ENCODE measurements at places on chromosomes 2 and 18. TPM values are rescaled to one million over a fixed set of nuclear protein-coding genes. Genes with fewer than 3 reads are reported as not detected.

DNA sequence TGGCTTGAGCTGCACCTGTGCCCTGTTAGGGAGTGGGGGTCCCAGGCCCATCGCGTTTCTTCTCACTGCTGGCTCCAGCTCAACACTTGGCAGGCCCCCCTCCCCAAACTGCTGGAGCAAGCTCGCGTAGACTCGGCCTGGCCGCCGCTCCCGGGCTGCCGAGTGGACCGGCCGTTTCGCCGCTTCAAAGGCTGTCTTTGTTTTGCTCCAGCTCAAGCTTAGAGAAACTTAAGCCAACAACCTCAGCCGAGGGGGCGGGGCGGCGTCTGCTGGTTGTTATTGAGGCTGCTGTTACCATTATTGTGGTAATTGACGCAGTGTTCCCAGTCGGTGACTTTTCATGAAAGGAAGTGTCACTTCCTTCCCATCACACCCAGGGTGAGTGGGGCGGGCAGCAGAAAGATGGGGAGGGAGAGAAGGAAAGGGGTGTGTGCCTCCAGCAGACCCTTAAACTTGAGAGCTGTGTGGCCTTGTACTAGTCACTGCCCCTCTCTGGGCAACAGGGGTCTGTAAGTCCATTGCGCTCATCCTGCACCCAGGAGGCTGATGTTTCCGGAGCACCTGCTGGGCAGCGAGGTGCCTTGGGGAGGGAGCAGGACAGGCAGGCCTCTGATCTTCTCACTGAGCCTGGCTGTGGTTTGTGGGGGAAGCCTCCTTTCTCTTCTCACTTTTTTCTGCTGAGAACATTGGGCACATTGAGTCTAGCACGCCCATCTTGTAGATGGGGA lies 2.1 kb downstream of the ARID5A start:
- DNase-seq: peak; percentile 95

DNA sequence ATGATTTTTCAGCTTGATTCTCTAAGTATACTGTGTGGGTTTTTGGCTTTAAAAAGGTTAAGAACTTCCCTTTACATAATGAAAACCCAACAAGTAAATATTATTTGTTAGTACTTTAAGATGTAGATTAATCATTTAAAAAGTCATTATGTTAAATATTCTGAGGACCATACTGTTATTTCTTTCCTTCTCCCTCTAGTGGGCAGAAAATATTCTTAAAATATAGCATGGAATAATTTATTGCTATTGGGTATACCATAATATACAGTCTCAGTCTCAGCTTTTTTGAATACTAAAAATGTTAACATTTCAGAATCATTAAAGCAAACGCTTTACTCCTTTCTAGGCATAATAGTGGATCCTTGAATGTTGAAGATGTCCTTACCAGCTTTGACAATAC lies 28.1 kb downstream of the CAMKMT start:
- DNase-seq: no peak

SFXN5 gene
- 5.8 TPM for total RNA-seq

GRCh38 chr2:38057651-38058410 lies 18.1 kb downstream of the CYP1B1 start:
- DNase-seq: no peak

GPR55 gene
- total RNA-seq: not detected

DNA sequence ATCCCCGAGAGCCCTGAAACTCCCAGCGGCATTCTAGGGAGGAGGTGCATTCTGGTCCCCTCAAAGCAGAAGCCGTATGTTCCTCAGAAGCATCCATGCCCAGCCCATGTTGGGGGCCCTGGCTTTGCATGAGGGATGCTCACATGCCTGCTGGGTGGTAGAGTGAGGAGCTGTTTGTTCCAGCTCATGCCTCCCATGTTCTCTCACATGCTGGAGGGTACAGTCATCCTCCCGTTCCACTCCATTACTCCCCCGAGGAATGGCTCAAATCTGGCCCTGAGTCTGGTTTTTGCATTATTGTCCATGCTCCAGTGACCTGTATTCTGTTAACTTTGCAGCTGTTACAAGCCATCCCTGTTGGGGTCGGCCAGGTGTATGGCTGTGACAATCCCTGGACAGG lies 24.1 kb downstream of the SLC14A2 start:
- no peak for DNase-seq

DUSP19 gene
- total RNA-seq: 5.5 TPM

DNA sequence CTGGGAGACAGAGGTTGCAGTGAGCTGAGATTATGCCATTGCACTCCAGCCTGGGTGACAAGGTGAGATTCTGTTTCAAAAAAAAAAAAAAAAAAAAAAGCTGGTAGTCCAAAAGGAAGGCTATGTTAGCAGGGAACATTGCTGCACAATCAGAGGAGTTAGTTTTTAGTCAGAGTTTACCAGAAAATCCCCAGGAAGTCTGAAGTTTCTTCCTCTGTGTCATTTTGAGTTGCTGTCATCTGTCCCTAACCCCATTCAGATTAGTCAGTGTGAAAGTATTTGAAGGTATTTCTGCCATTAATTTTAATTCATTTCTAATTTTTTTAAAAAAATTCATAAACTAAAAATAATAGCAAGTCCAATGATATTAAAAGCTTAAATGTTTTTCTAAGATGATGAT lies 33.5 kb upstream of the CERS6 start:
- no peak for DNase-seq

GRCh38 chr2:6073191-6074088 lies 381.3 kb downstream of the SOX11 start:
- DNase-seq: no peak

DNA sequence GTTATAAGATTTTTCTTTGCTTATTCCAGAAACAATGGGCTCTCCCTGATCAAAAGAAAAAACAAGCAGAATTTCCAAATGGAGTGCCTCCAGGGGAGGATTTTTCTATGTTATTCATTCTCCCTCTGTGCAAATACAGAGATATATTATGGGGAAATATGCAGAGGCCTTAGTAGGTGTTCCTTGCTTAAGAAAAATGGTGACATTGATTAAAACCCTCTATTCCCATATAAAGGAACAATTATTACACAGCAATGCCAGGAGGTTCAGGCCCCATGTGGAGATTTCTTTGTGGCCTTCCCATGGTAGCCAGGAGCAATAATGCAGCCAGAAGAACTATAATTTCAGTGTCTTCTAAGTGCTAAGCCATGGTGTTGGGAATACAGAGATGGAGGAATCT lies 255.9 kb upstream of the CXCR4 start:
- DNase-seq: no peak

CRYGC gene
- total RNA-seq: not detected

- DNase-seq: no peak
Measured at GRCh38 chr2:43318791-43319190, 92.4 kb upstream of the ZFP36L2 start.

GRCh38 chr2:232981767-232982360 lies 31.2 kb downstream of the NGEF start:
- DNase-seq: no peak

All from right atrium auricular region (tissue), 2 donors.